ENCODE measurements at places on chromosomes 1 and 21. TPM values are rescaled to one million over a fixed set of nuclear protein-coding genes. Genes with fewer than 3 reads are reported as not detected.

Gene ZNF593OS
- not detected for total RNA-seq

Gene RNU5D-1
- 85.6 TPM for total RNA-seq

Gene SLAMF6
- 11.5 TPM for total RNA-seq

- DNase-seq: no peak
Observed at GRCh38 chr1:116710420-116711262, 43.1 kb upstream of the IGSF3 start.

GRCh38 chr1:20071416-20071815 is 1.4 kb downstream of the PLA2G5 start:
- no peak for DNase-seq

Data from thymus (tissue), 14 donors.